Psoas muscle (tissue), 8 donors: ENCODE measurements at places on chromosomes 1 and 21. TPM values are rescaled to one million over a fixed set of nuclear protein-coding genes. Genes with fewer than 3 reads are reported as not detected.
A peak's percentile ranks its signal among the peaks of the same experiment; 100 is the strongest.

GRCh38 chr1:101239095-101240040 is 2.5 kb downstream of the S1PR1 start:
- no peak for DNase-seq

DNA sequence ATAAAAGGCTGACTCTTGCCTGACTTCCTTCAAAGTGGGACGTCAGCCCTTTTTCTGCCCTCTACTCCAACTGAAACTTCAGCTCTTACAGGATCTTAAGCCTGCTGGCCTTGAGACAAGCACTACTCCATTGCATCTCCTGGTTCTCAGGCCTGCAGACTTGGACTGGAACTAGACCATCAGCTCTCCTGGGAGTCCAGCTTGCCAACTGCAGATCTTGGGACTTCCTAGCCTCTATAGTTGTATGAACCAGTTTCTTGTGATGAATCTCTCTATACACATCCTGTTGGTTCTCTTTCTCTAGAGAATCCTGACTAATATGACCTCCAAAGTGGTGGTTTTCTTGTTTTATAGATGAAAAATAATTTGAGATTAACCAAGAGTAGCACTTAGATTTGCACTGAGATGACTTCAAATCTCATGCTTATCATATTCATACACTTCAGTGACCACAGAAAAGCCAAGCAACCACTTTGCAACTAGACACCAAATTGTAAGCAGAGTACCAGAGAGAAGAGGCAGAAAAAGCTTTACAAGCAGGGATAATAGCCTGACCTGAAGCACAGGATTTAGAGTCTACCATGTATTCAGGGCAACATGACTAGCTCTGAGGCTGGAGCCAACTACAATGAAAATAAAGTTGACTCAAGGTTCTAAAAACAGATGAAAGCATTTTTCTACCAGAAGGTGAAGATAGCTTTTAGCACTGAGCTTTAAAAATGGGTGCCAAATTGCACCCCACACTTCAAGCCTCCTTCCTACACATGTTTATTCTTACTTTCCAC is 661.3 kb upstream of the USP24 start:
- peak; percentile 25 for DNase-seq

GRCh38 chr1:244283772-244284171 is 167.9 kb downstream of the ADSS2 start:
- DNase-seq, result no peak

DNA sequence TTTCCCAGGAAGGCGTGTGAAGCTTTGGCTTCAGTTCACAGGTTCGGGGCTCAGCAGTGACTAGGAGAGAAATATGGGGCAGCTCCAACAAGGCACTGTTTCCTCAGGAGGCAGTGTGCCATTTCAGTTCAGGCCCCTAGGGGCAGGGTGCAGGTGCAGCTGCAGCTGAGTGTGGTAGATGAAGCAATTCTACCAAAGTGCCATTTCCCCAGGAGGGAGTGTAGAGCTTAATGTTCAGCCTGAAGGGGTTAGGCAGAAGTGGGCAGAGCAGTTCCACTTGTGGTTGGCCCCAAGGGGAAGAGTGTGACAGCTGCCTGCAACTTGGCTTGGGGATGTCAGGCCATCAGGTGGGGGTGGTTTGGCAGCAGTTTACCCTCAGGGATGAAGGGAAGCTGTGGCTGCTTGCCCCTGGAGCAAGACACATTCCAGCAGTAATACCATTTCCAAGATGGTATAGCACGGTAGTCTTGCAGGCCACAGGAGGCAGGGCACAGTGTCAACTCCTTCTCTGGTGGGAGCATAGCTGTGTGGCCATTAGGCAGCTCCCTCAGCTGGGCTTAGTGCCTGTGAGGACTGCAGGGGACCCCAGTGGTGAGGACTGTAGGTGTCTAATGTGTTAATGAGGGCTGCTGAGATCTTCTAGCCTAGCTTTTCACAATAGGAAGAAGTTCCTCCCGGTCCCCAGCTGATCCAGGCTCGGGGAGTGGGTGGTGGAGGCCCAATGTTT is 34.7 kb downstream of the RGSL1 start:
- no peak for DNase-seq

GRCh38 chr1:201098992-201099677 is 13.1 kb downstream of the CACNA1S start:
- DNase-seq, result no peak

DNA sequence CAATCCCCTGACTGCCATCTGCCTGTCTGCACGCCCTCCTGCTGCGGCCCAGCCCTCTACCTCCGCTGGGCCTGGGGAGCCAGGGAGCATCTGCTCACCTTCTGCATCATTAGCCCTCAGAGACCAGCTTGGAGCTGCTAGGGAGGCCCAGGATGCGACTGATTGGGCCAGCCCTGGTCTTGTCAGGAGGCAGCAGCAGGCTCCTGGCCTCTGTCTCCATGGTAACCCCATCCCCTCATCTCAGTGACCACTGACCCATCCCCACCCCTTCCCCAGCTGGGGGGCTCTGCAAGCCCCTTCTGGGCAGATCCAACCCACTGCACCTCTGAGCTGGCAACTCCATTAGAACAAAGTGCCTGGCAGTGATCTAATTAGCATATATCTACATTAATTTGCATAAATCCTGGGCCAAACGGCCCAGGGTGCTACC is 37.7 kb downstream of the NKAIN1 start:
- DNase-seq, result no peak

DNA sequence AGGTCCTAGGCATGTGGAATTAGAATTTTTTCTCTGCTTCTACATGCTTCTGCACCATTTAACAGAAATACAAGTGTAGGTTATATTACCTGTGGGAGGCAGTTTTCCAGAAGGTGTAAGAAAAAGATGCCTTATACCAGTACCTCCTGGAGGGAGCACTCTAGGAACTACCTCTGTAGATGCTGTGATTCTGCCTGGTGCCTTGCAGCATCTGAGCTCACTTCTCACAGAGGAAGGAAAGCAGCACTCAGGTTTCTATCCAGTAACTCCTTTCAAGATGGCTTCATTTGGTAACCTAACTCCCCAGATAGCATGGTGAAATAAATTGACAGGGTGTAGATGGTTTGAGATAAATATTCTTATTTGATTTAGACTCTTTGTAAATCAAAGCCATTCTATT is 50.3 kb downstream of the GIPC2 start:
- DNase-seq, result no peak

Gene AMY1B
- total RNA-seq, result not detected

Gene MEX3A
- 0.28 TPM for total RNA-seq

Gene TLCD4
- total RNA-seq, result 16.7 TPM

Gene USP1
- 19.3 TPM for total RNA-seq
